SHP77 (cell line): ENCODE measurements at places on chromosomes 7 and 10.
A peak's percentile ranks its signal among the peaks of the same experiment; 100 is the strongest.

- DNase-seq: no peak
These were observed 75.9 kb downstream of the LMBR1 start for GRCh38 chr7:156816943-156817572.

DNA sequence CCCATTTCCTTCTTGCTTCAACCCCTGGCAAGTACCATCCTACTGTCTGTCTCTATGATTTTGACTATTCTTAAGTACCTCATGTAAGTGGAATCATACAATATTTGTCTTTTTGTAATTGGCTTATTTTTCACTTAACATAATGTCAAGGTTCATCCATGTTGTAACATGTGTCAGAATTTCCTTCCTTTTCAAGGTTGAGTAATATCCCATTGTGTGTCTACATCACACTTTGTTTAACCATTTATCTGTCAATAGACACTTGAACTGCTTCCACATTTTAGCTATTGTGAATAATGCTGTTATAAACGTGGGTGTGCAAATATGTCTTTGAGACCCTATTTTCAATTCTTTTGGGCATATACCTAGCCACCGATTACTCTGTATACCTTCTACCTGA, 14.0 kb upstream of the CDK14 start:
- DNase-seq: no peak

DNA sequence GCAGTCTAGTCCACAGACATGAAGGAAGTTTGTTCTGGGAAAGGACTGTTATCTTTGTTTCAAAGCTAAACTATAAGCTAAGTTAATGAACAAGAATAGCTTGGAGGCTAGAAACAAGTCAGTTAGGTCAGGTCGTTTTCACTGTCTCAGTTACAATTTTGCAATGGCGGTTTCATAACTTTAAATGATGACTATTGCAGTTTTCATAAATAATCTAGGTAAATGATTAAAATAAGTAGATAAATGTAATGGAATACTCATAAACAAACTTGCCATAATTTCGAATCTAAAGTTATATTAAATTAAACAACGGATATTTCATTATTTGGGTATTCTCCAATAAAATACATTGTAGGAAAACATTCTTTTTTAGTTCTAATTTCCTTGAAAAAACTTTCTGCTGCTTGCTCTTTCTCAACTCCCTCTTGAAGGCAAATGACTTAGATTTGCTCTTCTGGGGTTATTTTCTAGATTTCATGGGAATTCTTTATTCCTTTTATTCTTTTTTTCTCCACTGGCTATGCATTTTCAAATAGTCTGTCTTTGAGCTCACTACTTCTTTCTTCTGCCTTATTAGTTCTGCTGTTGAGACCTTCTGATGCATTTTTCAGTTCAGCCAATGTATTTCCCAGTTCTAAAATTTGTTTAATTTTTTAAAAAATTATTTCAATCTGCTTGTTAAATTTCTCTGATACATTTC, 103.8 kb upstream of the APBB1IP start:
- no peak for DNase-seq

DNA sequence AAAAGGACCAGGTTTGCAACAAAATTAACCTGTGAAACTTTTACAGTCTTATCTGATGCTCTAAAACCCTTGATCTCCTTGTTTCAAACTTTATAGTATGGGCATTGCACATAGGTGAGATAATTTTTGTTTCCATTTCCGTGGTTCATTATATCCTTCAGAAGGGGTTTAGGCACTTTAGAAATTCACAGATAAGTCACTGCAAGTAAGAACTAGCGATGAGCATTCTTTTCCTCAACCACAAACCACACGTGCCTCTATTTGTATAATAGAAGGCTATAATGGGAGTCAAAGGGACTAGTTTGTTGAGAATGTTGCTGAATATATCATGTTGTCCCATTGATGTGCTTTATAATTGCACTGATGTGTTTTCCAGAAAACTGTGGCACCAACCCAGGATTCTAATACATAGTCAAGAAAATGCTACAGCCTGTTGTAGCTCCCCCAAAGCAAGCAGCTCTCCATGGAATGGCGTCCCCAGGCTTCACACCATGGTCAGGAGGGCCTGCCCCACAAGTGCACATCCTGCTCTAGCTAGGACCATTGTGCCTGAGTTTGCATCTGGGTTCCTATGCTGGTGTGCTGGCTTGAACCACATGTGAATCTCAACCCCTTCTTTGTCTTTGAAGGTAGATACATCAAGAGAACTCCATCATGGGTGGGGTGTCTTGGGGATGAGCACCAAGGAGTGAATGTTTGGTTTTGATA, 14.0 kb upstream of the ATXN7L1 start:
- DNase-seq: no peak

DNA sequence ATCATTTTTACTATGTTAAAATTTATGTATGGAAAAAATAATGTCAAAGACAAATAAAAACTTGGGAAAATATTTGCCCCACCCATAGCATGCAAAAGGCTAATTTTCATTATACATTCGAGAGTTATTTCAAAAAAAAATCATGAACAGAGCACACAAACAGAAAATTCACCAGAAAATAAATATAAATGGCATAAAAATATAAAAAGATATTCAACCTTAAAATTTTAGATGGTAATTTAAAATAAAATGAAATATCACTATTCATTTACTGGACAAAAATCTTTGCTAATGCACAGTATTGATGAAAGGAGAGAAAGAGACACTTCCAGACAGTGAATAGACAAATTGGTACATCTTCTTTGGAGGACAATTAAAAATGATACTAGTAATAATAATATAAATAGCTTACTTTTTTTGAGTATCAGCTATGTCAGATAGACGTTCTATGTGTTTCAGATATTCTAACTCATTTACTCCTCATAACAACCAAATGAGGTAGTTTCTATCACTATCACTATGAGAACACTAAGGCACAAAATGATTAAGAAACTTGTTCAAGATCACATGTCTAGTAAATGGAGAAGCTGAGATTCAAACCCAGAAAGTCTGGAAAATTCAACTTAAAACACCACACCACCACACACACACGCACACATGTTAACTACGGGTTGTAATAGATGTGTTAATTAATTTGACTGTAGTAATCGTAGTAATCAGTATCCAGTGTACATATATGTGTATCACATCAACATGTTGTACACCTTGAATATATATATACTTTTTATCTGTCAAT, 63.0 kb downstream of the CCDC71L start:
- no peak for DNase-seq

DNA sequence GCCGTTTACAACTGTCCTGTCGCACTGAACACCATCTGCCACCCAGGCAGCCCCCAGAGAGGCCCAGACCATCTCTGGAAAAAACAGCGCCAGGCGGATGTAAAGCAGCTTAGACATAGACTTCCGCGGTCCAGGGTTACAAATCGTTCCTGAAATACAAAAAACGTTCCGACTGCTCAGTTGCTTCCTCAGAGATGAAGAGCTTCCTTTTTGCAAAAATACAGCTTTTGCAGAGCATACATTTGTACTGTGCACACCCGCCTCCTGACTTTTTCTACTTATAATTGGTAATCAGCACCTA, 11.4 kb downstream of the DAGLB start:
- no peak for DNase-seq

- DNase-seq: no peak
These were observed 473.7 kb upstream of the PODXL start for GRCh38 chr7:132030086-132030568.

DNA sequence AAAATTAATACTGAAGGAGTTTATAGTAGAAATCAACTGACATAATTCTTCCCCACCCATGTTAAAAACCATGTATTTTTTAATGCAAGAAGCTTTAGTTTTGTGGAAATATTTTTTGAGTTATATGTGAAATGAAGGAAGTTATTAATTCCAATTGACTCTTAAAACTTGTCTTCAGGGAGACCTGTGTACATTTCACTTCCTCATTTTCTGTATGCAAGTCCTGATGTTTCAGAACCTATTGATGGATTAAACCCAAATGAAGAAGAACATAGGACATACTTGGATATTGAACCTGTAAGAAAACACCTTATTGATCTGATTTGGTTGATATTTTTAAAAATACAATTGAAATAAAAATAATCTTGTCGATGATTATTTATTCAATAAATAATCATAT, 33.3 kb downstream of the CD36 start:
- no peak for DNase-seq

DNA sequence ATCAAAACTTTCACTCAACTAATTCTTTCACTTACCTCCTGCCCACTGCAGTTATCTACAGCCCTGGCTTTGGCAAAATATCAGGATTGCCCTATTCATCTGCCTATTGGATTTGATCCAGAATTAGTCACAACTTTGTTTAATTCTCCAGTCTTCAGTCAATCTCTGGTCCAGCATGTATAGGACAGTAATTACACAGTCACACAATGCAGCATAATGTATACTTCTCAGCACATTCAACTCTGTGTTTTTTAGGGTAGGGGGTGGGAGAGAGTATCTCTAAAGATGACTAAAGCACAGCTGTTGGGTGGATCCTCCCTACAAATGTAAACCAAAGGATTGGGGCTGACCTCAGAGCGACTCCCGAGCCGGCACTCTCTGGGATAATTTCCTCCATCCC, 17.7 kb upstream of the NRP1 start:
- DNase-seq: peak; percentile 30

GRCh38 chr10:12838366-12838765, 163.1 kb downstream of the CCDC3 start:
- no peak for DNase-seq

- peak; percentile 60 for DNase-seq
These were observed 6.8 kb downstream of the MYO1G start for GRCh38 chr7:44971902-44972441.

GRCh38 chr10:110524859-110525232, 27.1 kb downstream of the DUSP5 start:
- DNase-seq: no peak

GRCh38 chr7:158125721-158126120, 461.9 kb downstream of the PTPRN2 start:
- DNase-seq: no peak

DNA sequence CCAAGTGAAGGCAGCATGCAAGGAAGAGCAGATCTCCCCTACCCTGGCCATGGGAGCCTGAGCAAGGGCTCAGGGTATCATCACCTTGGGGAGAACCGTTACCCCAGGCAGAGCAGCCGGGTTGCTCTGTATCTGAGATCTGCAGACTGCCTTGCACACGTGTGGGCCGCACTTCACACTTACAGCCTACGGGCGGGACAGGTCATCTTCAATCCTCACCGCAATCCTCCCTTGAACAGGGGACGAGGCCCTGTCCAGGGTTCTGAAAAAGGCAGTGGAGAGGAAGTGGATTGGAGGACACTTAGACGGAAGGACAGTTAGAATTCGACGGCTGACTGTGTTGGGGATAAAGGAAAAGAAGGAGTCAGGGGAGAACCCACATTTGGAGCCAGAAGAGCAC, 51.4 kb downstream of the NPS start:
- DNase-seq: no peak

- DNase-seq: no peak
These were observed 102.5 kb downstream of the ACTR3B start for GRCh38 chr7:152862006-152862405.

DNA sequence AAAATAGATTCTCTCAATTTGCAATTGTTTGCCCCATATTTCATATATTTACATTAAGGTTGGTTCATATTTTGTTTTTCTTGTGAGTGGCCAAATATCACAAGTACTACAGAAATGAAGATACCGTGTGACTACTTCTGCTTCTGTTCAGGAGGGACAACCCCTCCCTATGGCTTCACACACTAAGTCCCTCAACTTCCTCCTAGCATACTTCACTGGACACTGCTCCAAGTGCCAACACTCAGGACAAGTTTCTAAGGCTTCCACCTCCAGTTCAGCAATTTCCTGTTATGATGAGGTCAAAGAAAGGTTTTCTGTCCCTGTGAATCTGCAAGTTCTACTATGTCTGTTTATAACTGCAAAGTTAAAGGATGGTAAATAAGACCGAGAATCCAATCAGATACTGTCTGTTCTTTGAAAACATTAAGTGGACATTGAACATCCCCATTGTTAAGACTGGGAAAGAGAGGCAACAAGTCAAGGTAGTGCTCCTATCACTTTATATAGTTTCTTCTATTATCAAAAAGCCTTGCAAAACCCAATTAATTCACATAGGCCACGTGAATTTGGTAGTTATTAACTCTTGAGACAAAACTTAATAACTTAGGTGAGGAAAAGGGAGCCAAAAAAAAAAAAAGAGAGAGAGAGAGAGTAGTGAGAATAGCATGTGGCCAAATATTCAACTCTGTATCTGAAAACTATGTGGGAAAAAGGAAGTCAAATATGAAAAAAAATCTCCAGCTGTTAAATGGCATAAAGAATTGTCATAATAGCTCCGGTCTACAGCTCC, 81.3 kb upstream of the DKK1 start:
- DNase-seq: no peak

DNA sequence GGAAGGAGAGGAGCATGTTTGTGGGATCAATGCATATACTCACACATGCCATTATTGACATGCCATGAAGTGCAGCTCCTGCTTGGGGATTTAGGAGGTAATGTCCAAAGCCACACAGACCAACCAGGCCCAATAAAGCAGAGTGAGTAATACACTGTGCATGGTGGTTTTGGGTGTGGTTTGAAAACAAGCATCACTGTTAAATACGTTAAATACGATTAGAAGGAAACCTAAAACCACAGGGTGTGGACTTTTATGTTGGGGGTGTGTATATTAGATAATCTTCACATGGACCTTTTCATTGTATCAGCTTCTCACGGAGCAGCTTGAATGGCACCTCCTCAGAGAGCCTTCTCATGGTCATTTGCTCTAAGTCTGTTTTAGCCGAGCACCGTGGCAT, 10.4 kb upstream of the EIF3A start:
- no peak for DNase-seq

DNA sequence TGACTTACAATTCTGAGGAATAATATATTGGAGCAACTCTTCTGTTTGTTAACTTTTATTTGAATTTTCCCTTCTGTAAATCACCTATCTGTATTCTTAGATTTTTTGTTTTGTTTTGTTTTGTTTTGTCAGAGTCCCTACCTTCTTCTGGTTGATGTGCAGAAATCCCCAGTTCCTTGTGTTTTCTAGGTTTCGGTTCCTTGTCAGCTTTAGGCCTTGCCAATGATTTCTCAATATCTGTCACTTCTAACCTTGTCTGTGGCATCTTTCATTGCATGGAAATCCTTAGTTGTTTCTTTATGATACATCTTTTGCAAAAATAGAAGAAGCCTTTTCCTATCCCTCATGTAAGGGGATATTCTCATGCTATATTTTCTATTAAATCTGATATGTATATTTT, 21.7 kb upstream of the ST8SIA6 start:
- no peak for DNase-seq

GRCh38 chr7:99597762-99598501, at the start of gene TMEM225B:
TSS of gene TMEM225B (plus strand) at chr7:99598267. CDS start at chr7:99604389, 6,122 bp downstream.
- DNase-seq: no peak

DNA sequence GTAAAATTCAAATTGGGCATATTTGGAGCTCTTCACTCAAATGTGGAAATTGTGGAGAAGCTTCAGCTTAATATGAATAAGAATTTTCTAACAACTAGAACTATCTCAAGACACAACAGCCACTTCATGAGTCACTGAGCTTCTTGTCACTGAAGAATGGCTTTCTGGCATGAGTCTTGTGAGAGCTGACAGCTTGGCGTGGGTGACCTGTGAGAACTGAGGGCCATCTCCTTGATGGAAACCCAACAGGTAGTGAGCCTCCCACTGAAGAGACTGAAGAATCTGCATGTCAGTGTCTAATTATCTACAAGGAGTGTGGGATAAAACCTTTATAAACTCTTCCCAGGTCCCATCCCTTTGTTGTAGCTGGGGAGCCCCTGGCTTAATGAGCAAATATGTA, 66.0 kb downstream of the CLEC2L start:
- DNase-seq: no peak
